ENCODE measurements at places on chromosomes 5 and 9.

DNA sequence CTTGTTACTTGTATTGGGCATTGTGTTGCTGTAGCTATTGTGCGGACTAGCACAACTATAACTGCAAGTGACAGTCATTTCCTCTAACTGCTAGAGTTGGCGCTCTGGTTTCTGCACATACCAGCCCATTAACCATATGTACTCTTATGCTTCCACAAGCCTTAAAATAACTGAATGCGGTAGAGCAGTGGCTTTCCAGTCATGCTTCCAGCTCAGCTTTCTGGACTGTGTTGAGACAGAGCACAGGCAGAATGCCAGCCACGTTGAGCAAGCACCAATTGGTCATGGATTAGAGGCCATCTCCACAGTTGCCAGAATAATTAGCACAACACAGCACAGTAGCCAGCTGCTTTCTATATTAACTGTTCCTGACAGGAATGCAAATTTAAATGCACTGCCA, 12.2 kb downstream of the INVS start:
- no peak for DNase-seq

- DNase-seq: no peak
These were observed 3.5 kb downstream of the RXFP3 start for GRCh38 chr5:33939556-33940262.

DNA sequence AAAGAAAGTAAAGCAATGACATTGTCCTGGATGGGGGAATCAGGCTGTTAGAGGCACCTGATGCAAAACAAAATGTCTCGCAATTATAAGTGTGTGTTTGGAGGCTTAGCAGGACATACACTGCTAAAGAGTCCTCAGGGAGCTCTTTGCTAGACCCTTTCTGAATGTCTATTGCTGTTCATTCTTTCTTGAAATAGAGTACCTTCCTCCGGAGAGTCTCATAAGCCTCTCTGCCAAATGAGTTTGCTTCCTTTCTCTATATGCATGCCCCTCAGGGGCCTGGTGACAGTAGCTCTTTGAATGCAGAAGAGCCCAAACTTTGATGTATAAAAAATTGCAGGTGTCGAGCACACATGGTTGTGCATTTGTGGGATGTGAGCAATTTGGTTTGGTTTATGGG, 26.4 kb upstream of the ADAMTSL1 start:
- DNase-seq: no peak

DNA sequence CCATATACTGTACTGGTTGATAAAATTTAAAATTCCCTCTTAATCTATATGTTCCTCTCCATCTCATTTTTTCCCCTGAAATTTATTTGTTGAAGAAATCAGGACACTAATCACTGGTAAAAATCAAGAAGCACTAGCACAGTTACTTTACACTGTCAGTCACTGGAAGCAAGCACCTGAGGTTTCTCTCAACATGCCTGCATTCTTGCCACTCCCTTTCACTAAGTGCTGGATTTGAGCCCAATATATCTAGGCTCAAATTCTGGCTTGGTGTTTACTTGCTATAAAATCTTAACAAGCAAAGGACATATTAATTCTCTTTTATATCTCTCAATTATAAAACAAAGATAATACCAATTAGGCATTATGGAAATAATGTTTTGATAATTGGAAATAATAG, 58.6 kb downstream of the DIAPH1 start:
- no peak for DNase-seq

GRCh38 chr5:129593525-129593924, 133.4 kb downstream of the ADAMTS19 start:
- DNase-seq: no peak

DNA sequence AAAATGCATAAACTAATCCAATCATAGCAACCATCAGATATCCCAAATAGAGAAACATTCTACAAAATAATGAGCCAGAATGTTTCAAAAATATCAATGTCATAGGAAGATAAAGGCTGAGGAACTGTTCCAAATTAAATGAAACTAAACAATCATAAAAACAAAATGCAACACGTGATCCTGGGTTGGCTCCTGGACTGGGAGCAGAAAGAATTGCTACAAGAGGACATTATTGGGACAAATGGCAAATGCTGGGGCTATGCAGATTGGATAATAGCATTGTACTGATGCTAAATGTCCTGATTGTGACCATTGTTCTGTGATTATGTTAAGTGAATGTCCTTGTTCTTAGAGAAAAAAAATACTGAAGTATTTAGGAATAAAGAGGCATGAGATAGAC, 54.2 kb upstream of the AKNA start:
- DNase-seq: no peak

- no peak for DNase-seq
These were observed 187.1 kb downstream of the KDM4C start for GRCh38 chr9:6944896-6945295.

DNA sequence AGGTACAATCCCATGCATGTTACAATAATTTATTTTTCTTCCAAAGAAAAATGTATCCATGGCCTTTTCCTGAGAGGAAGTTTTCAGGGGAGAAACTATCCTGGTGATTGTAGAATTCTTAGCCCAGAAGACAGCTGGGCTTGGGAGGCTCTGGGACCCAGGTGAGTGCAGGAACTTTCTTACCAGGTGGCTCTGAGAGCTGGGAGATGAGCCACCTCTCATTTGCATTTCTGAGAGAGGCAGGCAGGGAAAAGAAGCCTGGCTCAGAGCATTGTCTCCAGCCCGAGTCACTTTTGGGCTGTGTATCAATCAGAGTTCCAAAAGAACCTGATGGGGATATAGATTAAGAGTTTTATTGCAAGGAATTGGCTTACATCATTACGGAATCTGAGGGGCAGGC, 52.7 kb downstream of the ALG2 start:
- peak; percentile 38 for DNase-seq

DNA sequence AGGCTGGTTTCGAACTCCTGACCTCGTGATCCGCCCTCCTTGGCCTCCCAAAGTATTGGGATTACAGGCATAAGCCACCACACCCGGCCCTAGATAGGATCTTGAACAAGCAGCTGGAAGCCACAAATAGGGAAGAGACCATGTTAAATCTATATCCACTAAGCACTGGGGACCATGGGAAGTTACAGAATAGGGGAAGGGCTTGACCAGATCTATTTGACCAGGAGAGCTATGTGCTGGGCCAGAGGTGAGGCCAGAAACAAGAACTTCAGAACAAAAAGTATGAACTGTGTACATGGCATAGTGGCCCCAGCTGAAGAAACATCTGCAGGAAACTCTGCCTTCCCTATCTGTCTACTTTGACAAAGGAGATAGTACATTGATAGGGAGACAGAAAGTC, 10.8 kb downstream of the KLF4 start:
- DNase-seq: no peak

GRCh38 chr5:57692582-57693487, 210.2 kb upstream of the ACTBL2 start:
- peak; percentile 62 for DNase-seq

DNA sequence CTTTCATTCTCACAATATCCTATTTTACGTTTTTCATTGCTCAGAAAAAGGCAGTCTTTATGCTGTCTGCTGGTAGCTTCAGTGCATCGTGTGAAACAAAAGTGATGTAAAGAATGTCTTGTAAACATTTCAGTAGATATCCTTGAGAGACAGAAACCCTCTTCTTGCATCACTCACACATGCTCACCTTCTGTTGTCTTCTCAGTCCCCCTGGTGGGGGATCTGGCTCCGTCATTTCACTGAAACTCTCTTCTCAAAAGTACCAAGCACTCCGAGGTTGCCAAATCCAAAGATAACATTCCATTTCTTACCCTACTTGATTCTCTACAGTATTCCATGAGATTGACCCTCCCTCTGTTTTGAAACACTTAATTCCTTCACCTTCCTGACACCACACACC, 46.1 kb upstream of the PCA3 start:
- peak; percentile 28 for DNase-seq

- no peak for DNase-seq
These were observed 617.5 kb upstream of the GRIN3A start for GRCh38 chr9:102355982-102356381.

DNA sequence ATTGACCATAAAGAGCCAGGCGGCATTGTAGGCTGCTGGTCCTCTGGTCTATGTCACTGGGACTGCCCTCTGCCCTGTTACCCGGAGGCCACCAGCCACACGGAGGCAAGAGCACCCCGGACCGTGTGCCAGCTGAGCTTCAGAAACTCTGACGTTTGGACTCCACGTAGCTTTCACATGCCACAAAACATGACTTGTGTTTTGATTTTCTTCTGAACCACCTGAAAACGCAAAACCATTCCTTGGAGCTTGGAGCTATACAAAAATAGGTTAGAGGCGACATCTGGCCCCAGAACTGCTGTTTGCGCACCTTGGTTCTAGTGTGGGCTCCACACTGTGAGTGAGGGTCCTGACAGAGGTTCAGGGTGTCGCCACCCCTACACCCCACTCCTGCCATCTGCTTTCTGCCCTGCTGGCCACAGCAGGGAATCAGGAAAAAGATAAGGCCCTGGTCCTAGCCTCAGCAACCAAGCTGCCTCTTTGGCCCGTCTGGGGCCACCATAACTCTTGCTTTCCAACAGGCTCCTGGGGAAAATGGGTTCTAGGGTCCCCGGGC, 151.3 kb upstream of the IRX2 start:
- DNase-seq: no peak

- no peak for DNase-seq
These were observed 75.5 kb downstream of the CSNK1A1 start for GRCh38 chr5:149475777-149476176.

DNA sequence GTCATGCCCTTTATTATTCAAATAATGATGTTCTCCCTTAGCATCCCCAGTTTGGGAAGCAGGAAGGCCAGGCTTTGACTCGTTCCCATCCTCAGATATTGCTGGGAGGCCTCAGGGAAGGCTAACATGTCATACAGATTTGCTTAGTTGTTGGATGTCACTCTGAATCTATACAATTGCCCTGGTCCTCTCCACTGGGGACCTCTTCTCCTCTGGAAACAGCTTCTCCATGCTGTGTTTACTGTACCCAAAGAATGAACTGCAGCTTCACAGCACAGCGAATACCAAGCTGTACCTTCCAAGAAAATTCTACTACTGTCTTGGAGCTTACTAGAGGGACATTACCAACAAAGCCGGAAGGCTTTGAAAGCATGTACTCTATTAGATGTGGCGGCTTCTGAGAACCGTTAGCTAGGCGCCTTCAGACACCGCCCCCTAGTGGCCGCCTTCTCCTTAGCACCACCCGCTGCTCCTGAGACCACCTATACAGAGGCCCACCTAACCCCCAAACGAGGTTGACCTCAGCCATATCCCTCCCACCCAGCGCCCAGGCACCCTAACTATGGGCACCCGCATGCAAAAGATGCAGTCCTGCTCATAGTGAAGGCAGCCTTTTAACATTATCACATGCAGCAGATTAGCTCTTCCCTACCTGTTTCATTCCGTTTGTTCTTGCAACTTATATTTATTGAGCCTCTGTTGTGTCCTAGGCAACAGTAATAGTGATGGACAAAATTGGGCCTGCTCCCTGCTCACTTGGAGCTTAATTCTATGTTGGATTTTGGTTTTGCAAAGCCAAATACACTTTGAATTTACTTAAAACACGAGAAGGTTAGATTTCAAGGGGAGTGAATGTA, 34.9 kb upstream of the FOXI1 start:
- peak; percentile 88 for DNase-seq

DNA sequence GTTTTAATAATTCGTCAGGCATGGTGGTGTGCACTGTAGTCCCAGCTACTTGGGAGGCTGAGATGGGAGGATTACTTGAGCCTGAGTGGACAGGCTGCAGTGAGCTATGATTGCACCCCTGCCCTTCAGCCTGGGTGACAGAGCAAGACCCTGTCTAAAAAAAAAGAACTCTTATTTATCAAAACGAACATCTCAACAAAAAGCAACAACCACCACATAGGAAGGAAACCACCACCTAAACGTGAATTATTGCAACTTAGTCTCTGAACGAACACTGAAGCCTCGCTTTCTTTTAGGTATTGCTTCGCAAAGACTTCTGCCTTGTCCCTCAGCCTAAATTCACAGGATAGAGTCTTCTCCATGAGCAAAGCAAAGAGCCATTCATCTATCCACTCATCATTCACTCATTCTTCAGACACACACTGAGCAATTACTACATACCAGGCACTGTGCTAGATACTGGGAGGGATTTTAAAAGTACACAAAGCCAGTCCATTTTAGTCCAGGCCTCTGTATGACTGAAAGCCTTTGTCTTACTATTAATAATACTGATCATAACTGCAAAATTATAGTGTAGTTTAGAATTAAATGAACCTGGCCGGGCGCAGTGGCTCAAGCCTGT, 57.4 kb downstream of the THBS4 start:
- no peak for DNase-seq

DNA sequence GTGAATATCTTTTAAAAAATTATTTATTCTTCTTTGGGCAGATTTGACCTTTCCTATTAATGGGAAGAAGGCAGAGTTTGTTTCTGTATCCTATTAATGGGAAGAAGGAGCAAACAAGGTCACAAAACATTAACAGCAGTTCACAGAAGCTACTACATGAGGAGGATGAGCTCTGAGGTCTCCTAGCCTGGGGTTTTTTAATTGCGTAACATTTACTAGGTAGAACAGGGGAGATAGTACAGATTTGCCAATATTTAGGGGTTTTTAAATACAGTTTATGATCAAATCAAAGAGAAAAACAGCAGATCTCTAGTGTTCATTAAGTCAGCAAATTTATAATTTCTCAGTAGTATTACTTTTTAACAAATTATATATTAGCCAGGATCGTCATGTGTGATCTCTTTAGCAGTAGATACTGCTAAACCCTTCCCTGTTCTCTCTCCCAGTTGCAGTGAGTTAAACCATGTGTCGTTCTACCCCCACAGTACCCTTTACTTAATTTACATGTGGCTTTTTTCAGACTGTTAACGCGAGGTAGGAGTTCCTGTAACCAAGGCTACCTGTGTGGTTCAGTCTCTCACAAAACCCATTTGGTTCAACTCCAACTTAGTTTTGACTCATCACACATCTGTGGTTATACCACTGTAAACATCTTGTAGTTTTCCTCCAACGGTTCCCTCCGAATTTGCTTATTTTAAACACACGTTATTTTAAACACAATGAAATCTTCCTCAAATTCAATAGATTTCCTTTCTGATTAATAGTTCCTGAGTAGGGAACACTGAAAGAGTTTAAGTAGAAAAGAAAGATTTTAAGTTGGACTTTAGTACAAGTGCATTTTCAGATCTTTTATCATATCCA, 13.3 kb downstream of the SLC25A46 start:
- DNase-seq: no peak

- no peak for DNase-seq
These were observed 47.9 kb upstream of the MYOT start for GRCh38 chr5:137819766-137820165.

DNA sequence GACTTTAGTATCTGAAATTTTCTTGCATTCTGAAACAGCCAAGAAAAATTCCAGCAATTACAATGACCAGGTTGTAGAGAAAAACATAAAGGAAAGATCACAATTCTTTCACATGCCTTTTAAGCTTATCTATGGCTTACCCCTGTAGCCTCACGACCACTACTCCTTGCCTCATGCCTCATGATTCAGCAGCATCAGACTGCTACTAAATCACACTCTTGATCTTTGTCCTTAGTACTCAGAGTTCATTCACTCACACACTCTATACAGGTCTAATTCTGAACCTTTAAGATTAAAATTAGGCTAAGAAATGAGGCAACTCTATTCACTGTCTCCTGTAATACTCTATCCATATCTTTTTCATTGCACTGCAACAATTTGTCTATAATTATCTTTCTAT, 415.1 kb downstream of the MLLT3 start:
- DNase-seq: no peak
